NCI-H510A treated with DMSO at 0.1 percent for 48 hours (cell line): ENCODE measurements at places on chromosomes 11 and 22.

- no peak for DNase-seq
Measured at GRCh38 chr22:43159484-43160178, 8.3 kb downstream of the TSPO start.

DNA sequence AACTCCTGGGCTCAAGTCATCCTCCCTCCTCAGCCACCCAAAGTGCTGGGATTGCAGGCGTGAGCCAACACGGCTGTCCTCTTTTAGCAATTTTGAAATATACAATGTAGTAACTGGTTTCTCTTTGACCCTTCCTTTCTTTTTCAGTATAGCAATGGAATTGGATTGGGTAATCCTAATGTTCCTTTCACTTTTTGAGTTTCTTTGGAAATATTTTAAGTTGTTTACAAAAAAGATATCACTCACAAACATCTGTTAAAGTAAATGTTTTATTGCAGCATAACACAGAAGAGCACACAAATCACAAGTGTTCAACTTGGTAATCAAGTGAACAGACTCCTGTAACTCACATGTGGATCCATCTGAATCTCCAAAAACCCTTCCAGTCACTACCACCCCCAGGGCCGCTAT lies 44.6 kb upstream of the EP300 start:
- no peak for DNase-seq

GRCh38 chr11:35997902-35998520 lies 54.1 kb downstream of the LDLRAD3 start:
- no peak for DNase-seq

- DNase-seq, result no peak
Measured at GRCh38 chr11:35725885-35726284, 63.3 kb downstream of the TRIM44 start.

GRCh38 chr22:45878051-45878781 lies 98.7 kb downstream of the WNT7B start:
- DNase-seq, result peak; percentile 8

GRCh38 chr22:37370306-37370979 lies 56.8 kb downstream of the ELFN2 start:
- DNase-seq, result no peak

DNA sequence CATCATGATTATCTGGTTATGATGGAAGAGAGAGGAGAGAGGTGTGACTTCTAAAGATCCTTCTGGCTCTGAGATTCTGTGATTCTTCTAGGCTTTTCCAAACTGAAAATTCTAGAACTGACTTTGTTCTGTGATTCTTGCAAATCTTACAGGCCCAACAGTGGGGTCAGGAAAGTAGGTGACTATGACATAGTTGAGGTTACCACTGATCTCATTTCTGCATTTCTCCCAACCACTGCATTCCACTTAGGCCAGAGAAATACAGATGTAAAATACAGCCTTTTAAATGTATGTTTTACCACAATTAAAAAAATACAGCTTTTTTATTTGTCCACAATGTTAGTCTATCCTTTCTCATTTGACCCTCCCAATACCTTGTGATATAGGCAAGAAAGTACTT lies 83.7 kb downstream of the STIM1 start:
- no peak for DNase-seq

- DNase-seq, result peak; percentile 84
Measured at GRCh38 chr11:58592760-58593472, 14.1 kb downstream of the ZFP91 start.

- DNase-seq, result peak; percentile 38
Measured at GRCh38 chr11:79062814-79063762, 377.7 kb downstream of the TENM4 start.

DNA sequence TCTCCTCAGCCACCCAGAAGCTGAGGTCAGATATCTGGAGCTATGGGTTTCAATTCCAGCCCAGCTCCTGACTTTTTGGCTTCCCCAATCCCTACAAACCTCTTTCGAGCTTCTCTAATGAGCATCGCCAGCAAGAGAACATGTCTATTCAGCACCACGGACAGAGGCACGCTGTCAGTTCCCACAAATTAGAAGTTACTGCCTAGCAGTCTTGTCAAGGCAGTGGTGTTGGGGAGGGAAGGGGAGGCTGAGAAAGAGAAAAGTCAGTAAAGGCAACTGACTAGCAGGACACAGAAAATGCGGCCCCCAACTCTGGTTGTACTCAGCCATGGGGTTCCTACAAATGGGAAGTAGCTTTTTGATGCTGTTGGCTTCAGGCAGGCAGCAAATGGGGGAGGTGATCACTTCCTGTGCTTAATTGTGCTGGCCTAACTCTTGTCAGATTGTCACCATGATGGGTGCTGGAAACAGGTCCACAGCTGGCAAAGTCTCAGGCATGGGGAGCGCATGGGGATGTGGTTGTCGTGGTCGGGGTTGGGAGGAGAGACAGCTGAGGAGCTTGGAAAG lies 205.9 kb downstream of the ST3GAL4 start:
- DNase-seq, result no peak

- peak; percentile 60 for DNase-seq
Measured at GRCh38 chr11:92225125-92225567, 528 bp downstream of the FAT3 start.

DNA sequence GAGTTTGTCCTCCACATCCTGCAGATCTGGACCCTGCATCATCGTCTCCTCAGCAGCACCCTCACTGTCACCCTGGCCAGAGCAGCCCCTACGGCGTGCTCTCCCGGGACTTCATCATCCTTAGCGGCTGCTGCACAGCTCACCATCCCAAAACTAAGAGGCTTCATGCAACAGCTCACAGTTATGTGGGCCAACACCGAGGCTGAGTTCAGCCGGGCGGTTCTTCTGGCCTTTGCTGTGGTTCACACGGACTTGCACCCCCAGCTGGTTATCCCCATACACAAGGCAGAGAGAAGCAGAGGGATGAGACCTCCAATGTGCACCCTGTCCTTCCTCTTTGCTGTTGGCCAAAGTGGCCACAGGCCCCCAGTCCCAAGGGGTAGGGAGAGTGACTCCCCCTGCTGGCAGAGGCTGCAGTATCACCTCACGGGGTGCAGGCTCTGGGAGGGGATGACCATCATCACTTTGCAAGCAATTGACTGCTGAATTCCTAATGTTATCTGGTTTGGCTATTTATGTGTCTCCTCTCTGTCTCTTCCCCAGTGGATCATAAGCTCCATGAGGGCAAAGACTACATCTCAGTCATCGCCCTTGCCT lies 276.8 kb downstream of the BRD1 start:
- no peak for DNase-seq

DNA sequence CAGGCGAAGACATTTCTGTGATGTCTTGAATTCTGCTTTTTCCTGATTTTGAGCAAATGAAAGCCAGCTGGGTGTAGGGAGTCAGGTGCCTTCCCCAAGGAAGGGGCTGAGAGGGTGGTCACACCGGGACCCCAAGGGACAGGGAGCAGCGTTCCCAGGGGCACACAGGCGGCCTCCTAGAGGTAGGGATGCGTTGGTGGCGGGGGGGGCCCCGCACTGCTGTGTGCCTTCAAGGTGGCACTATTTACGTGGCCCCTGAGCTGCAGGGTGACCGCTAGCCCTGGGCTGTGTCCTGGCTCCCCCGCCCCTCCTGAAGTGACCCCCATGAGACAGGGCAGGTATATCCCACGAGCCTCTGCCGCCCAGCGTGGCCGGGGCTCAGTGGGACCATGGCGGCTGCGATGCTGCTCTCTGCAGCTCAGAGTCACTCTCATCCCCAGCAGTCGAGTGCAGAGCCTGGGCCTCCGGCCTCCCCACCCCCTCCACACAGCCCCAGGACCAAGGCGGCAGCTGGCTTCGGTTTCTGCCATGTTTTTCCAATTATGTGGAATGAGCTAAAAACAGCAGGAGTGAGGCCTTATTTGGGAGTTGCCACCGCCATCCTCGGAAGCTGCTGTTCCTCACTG lies 60.9 kb downstream of the LRP5 start:
- DNase-seq, result no peak

DNA sequence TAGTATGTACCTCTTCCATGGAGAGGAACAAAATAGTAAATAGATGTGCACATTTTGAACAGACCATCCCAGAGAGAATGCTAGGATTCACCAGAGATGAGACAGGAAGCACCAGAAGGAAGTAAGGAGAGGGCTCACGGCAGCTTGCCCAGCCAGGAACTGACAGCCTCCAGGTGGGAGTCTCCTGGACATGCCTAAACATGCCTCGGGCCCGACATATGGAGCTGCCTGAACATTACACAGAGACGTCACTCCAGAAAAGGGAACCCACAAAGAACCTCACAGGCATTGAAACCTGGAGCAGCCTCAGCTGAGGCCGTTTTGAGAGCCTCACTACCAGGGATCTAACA lies 67.4 kb downstream of the BRD1 start:
- DNase-seq, result peak; percentile 20

DNA sequence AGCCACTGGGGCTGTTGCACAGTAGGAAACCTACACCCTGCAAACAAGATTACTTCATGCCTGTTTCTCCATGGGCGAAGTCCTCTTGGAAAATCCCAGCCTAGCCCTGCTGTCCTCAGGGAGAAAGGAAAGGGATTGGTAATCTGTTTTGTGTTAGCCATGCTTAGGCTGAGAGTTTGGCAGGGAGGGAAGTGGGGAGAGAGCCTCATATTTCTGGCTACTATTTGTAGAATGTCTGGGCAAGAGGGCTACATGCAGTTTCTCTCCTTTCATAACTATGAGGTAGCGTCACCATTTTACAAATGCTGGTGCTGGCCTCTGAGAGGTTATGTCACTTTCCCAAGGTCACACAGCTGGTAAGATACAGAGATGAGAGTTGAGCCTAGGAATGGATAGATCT lies 737 bp upstream of the MFRP start:
- no peak for DNase-seq

DNA sequence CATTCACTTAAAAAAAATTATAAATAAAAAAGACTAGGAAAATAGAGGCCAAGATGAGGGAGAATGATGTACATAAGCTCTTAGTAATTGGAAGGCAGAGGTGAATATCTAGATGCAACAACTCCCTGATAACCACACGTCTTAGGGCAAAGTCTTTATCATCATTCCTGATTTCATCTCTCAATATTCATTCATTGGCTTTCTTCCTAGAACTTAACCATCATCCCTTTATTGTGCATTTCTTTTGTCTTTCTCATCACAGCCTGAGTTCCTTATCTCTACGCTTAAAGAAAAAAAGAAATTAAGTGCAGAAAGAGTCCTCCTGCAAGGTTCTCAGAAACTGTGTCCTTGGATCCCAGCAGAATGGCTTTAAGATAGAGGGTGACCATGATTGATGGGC lies 23.2 kb upstream of the FLI1 start:
- DNase-seq, result no peak

DNA sequence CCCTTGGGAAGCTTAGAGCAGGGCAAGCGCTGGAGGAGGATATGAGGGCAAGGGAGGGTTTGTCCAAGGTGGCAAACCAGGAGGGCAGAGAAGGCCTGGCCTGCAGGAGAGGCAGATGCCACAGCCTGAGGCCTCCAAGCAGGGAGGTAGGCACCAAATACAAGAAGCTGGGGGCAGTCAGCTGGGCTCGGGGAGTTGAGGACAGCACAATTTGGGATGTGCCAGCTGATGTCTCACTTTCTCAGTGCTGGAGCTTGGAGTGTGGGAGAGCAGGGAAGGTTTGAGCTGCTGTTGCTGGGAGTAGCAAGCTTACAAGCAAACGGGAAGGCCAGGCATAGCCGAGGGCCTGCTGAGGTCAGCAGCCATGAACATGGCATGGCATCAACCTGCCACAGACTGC lies 4.0 kb downstream of the ZDHHC24 start:
- DNase-seq, result no peak

- no peak for DNase-seq
Measured at GRCh38 chr22:18069041-18069440, 8.7 kb upstream of the PEX26 start.
